ENCODE measurements at places on chromosomes 3 and 15.

- no peak for DNase-seq
These were observed 20.9 kb downstream of the FBXO22 start for GRCh38 chr15:75924576-75924975.

GRCh38 chr3:86937306-86937791, 53.6 kb downstream of the VGLL3 start:
- DNase-seq, result no peak

DNA sequence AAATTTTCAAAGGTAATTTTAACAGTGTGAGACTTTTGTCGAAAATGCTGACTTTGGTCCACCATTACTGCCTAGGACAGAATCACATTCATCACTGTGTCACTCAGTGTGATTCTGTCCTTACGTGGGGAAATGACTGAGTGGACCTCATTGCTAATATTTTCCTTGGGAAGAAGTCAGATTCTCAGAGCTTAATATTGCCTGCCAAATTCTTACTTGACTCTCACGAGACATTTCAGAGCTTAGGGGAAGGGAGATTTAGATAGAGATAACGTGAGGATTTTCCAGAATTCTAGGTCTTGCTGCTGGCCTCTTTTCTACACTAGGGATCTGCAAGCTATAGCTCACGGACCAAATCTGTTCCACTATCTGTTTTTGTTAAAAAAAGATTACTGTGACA, 270.4 kb downstream of the SUCLG2 start:
- no peak for DNase-seq

DNA sequence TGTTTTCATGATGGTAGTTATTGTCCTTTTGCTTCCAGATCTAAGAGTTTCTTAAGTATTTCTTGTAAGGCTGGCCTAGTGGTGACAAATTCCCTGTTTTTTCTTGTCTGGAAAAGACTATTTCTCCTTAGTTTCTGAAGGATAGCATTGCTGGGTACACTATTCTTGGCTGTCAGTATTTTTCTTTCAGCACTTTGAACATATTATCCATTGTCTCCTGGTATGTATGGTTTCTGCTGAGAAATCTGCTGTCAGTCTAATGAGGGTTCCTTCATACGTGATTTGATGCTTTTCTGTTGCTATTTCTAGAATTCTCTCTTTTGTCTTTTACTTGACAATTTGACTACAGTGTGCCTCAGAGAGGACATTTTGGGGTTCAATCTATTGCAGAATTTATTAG, 134.3 kb downstream of the CGGBP1 start:
- DNase-seq, result no peak

- DNase-seq, result no peak
These were observed 91.3 kb upstream of the UBE2E2 start for GRCh38 chr3:23111797-23112196.

GRCh38 chr15:47862402-47862801, 145.1 kb downstream of the SEMA6D start:
- no peak for DNase-seq

GRCh38 chr15:90001683-90002427, 731 bp downstream of the ZNF710 start:
- DNase-seq, result peak; percentile 59

DNA sequence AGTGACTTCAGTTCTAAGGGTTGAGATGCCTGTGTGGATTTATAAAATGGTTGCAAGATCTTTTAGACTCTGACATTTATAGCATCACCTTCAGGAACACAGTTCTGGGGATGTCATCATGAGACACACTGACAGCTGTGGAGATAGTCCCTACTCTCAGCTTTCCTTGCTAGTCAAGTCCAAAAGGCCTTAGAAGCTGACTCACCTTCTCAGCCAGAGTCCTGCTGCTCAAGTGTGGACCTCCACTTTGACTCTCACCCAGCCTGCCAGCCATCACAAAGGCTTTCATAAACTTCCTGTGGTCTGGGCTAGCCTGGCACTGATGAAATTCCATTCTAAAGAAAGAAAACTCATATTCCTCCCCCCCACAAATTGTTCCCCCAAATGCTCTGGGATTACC, 44.8 kb downstream of the TMEM39A start:
- no peak for DNase-seq

- no peak for DNase-seq
These were observed 41.4 kb downstream of the DNAJB8 start for GRCh38 chr3:128425142-128425845.

- peak; percentile 34 for DNase-seq
These were observed 23.2 kb downstream of the SPTBN5 start for GRCh38 chr15:41870689-41871081.

DNA sequence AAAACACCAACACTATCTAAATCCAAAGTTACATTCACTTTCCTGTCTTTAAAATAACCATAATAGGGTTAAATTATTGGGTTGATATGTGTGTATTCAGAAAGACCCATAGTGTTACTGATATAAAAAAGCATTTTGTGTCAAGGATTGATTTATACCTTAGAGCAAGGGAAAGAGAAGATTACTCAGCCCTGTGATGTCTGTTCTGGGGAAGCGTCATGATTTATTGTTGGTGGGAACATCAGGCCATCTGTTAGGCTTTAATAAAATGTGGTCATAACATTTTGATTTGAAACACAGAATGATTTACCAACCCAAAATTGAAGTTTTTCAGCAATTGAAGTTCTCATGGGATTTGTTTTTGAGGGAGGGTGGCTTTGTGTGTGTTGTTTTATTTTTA, 33.2 kb downstream of the SIDT1 start:
- DNase-seq, result no peak

- peak; percentile 31 for DNase-seq
These were observed 2.0 kb downstream of the LYSMD2 start for GRCh38 chr15:51735228-51736010.

DNA sequence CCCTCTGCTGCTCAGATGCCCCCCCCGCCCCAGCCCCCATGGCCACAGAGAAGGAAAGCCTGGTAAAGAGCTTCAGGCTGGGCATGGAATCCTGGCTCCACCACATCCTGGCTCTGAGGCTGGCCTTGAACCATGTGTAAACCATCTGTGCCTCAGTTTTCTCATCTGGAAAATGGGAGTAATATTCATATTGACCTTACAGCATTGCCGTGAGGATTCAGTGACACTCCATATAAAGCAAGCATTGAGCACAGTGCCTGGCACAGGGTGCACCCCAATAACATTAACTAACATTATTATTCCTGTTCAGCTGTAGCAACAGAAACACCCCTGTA, 150.7 kb downstream of the XXYLT1 start:
- no peak for DNase-seq

- DNase-seq, result no peak
These were observed 786.5 kb downstream of the PDCD6IP start for GRCh38 chr3:34584971-34585370.

DNA sequence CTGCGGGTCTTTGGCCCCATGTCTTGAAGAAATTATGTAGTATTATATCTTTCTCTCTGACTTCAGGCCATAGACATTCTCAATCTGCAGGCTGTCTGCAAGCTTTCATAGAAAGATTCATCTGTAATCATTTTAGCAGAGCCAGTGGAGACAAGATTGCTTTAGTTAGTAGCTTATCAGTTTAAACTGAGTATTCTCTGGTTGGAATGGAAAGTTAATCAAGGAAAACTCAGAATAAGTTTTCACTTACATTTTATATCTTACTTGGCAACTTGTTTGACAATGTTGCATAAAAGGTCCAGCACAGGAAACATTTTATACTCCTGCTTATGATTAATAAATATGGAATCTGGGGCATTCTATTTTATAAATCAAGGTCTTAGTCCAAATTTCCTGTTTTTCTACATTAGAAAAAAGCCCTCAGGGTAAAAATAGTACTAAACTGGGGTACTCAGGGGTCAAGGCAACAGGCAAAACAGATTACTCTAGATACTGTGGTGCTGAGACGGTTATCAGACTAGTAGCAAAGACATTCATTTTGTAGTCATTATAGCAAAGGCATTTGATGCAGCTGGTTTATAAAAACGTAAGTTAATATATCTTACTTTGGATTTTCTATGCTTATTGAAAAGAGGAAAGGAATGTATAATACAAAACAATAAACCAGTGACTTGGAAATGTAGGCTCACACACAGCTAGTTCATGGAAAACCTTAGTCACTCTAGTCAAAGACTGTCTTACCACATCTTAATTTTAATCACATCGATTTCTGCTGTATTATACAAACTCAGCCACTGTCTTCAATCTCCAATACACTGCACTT, 45.2 kb upstream of the FILIP1L start:
- DNase-seq, result no peak

DNA sequence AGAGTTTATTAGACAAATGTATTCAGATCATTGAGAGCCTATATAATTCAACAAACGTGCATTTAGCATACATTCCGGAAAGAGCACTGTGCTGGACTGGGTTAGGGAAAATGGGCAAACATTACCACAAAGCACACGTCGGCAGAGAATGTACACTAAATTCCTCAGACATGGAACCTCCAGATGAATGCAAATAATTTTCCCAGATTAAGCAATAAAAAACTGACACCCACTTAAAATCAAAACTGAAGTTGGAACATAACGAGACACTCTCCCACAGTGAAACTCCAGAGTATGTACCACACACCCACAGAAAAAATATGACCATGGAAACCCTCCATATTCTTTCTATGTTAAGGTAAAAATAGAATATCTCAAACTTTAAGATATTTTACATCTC, 4.8 kb downstream of the SECISBP2L start:
- no peak for DNase-seq

DNA sequence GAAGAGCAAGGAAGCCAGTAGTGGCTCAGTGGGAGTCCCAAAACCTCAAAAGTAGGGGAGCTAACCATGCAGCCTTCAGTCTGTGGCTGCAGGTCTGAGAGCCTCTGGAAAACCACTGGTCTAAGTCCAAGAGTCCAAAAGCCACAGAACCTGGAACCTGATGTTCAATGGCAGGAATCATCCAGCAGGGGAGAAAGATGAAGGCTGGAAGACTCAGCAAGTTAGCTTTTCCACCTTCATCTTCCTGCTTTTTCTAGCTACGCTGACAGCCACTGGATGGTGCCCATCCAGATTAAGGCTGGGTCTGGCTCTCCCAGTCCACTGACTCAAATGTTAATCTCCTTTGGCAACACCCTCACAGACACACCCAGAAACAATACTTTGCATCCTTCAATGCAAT, 626.3 kb downstream of the NAALADL2 start:
- no peak for DNase-seq

DNA sequence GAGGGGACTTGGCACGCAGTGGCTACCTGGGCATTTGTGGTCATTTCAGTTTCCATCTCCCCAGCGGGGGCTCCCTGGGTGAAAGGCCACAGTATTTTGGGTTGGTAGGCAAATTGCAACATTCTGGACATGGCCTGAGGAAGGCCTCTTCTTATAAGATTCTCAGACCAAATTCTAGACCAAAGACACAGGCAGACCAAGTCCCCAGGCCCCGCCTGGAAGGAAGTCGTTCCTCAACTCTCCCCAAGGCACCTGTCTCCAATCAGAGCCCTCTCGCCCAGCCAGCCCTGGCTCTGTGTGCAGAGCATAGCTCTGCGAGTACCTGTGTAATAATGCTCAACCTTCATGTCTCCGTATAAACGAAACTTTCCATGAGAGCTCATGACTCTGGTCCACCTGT, 53.1 kb downstream of the GRIP2 start:
- no peak for DNase-seq

DNA sequence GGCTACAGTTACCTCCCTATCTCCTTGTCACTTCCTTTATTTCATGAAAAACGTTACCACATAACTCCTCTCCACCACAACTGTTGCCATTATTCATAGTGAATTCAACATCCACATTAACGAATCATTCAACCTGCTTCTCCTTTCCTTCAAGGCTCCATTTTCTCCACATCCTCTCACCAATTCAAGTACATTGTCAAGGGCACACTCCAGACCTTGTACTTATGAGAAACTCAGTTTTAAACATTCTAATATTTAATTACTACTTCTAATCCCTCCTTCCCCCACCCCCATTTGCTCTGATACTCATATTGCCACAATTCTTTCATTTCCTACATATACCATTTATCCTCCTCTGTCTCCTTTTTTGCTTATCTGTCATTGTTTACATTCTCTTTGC, 871.2 kb downstream of the TUSC7 start:
- no peak for DNase-seq

DNA sequence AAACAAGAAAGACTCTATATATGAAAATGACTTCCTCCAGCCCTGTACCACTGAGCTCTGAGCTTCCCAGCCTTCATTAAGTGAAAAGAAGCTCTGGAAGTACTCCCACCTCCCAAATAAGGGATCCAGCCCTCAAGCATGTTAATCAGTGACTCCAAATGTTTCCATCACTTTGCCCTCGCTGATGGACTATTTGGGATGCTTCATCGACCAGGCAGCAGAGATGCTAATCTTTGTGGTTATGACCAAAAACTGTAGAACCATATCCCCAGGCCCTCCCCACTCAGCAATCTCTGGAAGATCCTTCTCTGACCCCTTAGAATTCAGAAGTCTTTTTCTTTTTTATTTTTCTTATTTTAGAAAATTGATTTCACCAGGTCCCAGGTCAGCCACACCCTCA, 2.3 kb upstream of the CTDSPL start:
- no peak for DNase-seq

DNA sequence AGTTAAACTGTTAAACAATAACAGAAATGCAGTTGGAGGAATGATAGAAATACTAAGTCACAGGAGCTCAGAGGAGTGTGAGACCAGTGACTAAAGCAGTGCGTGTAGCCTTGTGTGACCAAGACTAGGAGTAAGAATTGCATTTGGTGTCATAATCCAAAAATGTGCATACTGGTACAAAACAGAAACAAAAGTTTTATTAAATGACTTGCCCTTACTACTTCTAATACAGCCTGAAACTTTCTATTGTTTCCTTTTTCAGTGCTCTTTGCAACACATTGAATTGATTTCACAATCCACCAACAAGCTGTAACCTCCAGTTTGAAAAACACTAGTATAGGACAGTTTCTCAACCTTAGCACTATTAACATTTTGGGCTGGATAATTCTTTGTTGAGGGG, 17.1 kb downstream of the SNX1 start:
- no peak for DNase-seq

DNA sequence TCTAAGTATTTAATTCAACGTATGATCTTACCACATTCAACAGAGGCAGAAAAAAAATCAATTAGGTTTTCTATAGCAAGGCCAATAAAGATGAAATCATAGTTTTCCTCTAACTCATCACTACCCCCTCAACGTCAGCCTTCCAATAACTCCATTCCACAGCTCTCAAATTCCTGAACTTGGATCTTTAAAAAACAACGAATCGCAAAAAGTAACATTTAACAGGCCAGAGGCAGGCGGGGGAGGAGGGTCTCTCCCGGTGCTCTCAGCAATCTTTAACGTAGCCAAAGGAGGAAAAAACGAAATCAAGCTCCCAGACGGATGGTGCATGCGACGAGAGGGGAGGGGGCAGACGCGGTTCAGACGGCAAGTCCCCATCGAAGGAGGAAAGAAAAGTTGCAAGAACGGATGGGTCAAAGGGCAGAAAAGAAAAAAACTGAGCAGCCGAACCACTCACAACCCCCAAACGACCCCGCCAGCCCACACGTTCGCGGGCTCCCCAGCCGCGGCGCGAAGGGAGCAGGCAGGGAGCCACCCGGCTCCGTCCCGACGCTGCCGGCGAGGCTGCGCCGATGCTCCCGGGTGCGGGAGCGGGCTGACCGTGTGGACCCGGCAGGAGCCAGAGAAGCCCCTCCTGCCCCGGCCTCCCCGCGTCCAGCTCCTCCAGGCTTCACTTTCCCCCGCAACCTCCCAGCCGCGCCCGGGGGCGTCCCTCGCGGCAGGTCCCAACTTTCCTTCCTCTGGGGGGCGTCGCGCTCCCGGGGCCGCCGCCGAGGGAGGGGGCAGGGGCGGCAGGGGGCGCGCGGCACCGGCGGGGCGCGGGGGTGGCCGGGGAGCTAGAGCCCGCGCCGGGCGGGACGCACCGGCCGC, 703 bp downstream of the PEAK1 start:
- DNase-seq, result peak; percentile 2
